ENCODE measurements at places on chromosomes 7 and 10. TPM values are rescaled to one million over a fixed set of nuclear protein-coding genes. Genes with fewer than 3 reads are reported as not detected.

DNA sequence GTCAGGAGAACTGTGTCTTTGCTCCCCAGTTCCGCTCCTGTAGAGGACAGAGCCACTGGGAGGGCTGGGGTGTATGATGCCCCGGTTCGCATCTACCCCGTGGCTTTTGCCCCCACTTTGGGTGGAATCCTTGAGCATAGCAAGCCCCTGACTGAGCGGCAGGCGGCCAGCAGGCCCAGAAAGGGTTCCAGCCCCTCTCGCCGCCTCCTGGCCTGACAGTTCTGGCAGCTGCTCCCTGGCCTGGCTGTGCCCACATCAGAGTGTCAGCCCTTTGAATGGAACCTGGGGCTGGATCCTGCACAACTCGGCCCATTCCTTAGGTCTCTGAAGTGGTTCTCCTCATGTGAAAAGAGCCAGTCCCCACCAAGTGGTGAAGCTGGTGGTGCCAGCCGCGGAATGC lies 106.7 kb downstream of the GRK5 start:
- H3K27me3 ChIP-seq: peaks cover 2% of the 10 kb centered on the region
- H3K27ac ChIP-seq: peak overlapping the region; percentile 43
- peaks cover 7% of the 10 kb centered on the region for H3K36me3 ChIP-seq
- peaks cover 55% of the 10 kb centered on the region for H3K4me1 ChIP-seq

DNA sequence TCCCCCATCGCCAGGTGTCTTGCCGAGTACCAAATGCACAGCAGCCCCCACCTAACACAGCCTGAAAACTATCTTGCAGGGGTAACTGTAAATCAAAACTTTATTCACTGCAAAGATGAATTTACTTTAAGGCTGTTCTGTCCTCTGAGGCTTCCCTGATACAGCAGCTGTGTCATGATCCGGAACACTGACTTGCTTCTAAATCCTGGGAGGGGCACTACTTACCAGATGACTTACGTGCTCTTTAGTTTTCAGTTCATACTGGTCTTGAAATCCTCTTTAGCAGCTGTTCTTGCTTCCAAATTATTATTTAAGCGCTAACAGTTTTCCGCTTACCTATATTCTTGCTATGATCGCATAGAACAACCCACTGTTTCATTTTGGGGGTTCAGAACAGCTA lies 4.9 kb downstream of the DYNC1I1 start:
- DNase-seq: no peak
- H3K36me3 ChIP-seq: no peaks in the 10 kb centered on the region
- no peak overlapping the region for H3K27ac ChIP-seq
- H3K4me1 ChIP-seq: no peaks in the 10 kb centered on the region
- peaks cover 17% of the 10 kb centered on the region for H3K27me3 ChIP-seq

GRCh38 chr10:11143242-11143641 lies 125.6 kb downstream of the CELF2 start:
- H3K27me3 ChIP-seq: no peaks in the 10 kb centered on the region
- H3K27ac ChIP-seq: peak overlapping the region; percentile 34
- no peak overlapping the region for H3K4me3 ChIP-seq
- DNase-seq: no peak
- H3K4me1 ChIP-seq: peaks cover 82% of the 10 kb centered on the region
- H3K36me3 ChIP-seq: no peaks in the 10 kb centered on the region

DNA sequence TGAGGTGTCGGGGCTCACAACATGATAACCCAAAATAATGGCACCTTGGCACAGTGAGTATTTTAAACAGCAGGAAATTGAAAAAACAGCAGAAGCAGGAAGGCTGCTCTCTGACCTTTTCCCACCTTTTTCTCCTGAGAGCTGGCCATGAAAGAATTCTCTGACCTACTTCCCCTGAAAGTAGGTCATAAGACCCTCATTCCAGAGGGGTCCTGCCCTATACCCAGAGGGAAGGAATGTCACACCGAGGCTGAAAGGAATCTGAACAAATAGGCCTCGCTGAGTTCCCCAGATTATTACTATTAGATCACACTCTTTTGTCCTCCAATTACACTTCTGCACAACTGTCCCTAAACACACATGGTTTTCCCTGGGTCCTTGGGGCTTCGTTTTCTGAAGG lies 18.8 kb downstream of the CPVL start:
- no peak for DNase-seq
- H3K4me3 ChIP-seq: no peak overlapping the region
- H3K4me1 ChIP-seq: no peaks in the 10 kb centered on the region
- peaks cover 12% of the 10 kb centered on the region for H3K27me3 ChIP-seq
- H3K36me3 ChIP-seq: no peaks in the 10 kb centered on the region

Gene IQCE
- 7.2 TPM for total RNA-seq

DNA sequence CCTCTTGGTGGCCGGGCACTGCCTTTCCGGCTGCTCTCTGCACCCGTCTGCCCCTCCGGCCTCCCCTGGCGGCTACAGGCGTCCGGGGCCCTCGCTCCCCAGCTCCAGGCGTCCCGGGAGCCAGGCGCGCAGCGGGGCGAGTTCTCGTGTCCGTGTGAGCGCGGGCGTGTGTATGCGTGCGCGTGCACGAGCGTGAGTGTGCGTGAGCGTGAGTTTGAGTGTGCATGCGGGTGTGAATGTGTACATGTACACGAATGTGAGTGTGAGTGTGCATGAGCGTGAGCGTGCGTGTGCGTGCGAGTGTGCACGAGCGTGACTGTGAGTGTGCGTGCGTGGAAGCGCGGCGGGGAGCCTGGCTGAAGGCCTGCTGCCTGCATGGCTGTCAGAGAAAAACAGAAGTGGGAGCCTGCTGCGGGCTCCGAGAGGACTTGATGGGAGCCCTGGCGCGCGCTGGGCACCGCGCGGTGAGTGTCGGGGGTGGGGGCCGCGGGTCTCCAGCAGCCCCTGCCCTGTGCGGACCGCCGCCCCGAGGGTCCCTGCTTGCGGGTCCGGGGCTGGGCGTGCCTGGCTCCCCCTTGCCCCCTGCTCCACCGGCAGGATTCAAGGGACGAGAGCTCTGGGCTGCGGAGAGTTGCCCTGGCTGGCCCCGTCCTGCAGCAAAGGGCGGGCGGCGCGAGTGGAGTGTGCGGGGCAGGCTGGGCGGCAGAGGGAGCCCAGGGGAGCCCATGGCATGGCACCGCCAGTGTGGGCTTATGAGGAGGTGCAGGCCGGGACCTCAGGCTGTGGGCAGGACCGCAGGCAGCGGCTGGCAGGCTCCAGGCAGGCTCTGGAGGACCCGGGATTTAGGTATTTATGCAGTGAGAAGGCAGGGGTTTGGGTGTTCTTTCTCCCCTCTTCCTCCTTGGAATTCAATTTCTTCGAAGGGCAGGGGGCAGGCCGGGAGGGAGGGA lies 75.8 kb upstream of the EN2 start:
- no peaks in the 10 kb centered on the region for H3K36me3 ChIP-seq
- H3K27me3 ChIP-seq: peaks cover 72% of the 10 kb centered on the region
- H3K4me1 ChIP-seq: peaks cover 13% of the 10 kb centered on the region
- no peak overlapping the region for H3K4me3 ChIP-seq

DNA sequence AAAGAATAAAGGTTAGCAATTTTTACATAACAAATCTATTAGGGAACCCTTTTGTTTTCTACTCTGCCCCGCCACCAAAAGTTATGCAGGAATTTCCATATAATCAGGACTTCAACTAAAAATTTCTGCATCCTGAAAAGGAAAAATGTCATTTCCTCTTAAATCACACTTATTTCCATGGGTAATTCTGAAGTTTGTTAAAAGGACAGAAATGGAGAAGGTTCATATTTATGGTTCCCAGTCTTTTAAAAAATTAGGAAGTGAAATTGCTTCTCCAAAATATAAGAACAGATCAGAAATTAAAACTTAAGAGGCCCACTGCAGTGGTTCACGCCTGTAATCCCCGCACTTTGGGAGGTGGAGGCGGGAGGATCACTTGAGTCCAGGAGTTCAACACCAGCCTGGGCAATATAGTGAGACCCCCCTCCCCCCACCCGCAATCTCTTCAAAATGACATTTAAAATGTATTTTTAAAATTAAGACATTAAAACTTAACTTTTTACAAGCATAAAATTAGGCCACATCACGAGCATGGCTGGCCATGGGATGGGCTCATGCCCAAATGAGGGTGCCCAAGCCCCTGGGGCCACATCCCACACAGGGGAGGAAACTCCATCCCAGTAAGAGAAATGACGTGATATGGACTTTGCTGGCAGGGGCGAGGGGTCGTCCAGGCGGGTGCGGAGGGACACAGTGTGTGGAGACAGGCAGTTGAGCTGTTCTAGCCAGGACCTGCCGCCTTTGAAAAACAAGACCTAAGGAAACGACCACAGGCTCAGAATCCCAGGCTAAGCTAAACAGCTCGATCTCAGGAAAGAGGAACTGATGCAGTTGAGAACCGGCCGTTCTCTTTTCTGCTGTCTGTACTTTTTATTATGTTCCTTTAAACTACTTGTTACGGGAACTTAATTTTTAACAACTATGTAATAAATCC lies 51.3 kb upstream of the NFE2L3 start:
- H3K27ac ChIP-seq: peak overlapping the region; percentile 88
- DNase-seq: no peak
- H3K36me3 ChIP-seq: no peaks in the 10 kb centered on the region
- H3K4me1 ChIP-seq: peaks cover 53% of the 10 kb centered on the region

Gene KCNMA1
- 0.18 TPM for total RNA-seq

- H3K27me3 ChIP-seq: peaks cover 24% of the 10 kb centered on the region
- DNase-seq: no peak
Measured at GRCh38 chr10:113555245-113555644, 2.4 kb downstream of the HABP2 start.

Gene HACD1
- 2.2 TPM for total RNA-seq

Gene VWA2
- not detected for total RNA-seq

Gene SEC61A2
- total RNA-seq: 12.0 TPM

DNA sequence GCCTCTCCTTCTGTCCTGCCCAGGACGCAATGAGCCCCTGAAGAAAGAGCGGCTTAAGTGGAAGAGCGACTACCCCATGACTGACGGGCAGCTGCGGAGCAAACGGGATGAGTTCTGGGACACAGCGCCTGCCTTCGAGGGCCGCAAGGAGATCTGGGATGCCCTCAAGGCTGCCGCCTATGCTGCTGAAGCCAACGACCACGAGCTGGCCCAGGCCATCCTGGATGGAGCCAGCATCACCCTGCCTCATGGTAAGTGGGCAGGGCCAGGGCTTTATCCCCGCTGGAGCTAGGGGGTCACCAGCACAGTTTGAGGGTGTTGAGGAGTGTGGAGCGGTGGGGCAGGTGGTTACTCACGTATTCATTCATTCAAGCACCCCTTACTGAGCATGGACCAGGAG lies 4.7 kb upstream of the ANKRD2 start:
- no peak overlapping the region for H3K27ac ChIP-seq
- H3K4me1 ChIP-seq: peaks cover 5% of the 10 kb centered on the region

GRCh38 chr7:25964483-25964991 lies 187.5 kb upstream of the NFE2L3 start:
- H3K27me3 ChIP-seq: peaks cover 28% of the 10 kb centered on the region
- DNase-seq: no peak
- H3K27ac ChIP-seq: no peak overlapping the region
- peaks cover 18% of the 10 kb centered on the region for H3K4me1 ChIP-seq
- no peak overlapping the region for H3K4me3 ChIP-seq

DNA sequence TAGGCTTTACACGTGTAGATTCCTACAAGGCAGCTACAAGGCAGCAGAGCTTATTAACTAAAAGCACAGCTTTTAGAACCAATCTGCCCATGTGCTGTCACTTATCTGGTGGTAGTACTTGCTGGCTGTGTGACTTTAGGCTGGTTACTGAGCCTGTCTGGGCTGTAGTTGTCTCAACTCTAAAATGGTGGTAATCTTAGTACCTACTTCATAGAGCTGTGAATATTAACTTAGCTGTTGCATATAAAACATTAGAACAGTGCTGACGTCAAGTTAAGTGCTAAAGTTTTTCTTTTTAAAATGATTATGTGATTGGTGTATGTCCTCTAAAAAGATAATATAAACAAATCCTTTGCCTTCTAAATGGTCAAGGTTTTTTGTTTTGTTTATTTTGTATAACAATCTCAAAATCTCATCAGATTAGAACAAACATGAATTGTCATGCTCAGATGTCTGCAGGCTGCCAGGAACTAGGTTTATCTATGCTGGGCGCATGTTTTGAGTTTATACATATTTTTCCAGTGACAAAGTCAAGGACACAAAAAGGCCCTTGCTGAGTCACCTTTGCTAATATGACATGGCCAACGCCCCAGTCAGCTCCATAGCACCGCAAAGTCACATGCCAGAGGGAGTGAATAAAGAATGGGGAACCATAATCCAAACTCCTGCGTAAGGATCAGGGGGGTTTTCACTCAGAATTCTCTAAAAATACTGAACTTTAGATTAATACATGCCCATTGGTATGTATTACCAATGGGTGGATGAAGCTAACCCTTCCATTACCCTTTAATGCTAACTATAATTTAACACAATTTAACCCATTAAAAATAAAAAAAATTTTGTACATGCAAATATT lies 39.8 kb upstream of the ARL4A start:
- no peaks in the 10 kb centered on the region for H3K36me3 ChIP-seq
- H3K27me3 ChIP-seq: no peaks in the 10 kb centered on the region
- H3K4me3 ChIP-seq: no peak overlapping the region
- H3K27ac ChIP-seq: no peak overlapping the region

DNA sequence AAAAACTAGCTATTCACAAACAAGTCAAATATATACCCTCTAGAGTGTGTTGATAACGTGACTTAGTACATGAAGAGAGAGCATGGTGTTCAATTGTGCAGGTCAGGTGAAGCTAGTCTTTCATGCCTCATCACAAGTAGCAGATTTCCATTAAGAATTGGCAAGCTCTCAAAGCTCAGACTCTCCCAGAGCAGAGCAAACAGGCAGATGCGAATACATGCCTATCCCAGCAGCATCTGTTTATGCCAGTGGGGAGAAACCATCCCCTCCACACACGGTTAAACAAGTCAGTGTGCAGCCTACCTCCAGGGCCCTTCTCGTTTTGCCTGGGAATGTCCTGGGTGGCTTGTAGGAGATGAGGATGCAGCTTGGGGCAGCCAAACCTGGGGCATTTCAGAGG lies 532.5 kb upstream of the C7orf33 start:
- no peak overlapping the region for H3K27ac ChIP-seq
- no peak for DNase-seq
- H3K36me3 ChIP-seq: no peaks in the 10 kb centered on the region
- no peaks in the 10 kb centered on the region for H3K4me1 ChIP-seq
- no peaks in the 10 kb centered on the region for H3K27me3 ChIP-seq
- no peak overlapping the region for H3K4me3 ChIP-seq

GRCh38 chr7:101565601-101566209 lies 63.4 kb downstream of the MYL10 start:
- H3K4me3 ChIP-seq: no peak overlapping the region
- H3K4me1 ChIP-seq: peaks cover 2% of the 10 kb centered on the region
- no peak for DNase-seq
- no peak overlapping the region for H3K27ac ChIP-seq

DNA sequence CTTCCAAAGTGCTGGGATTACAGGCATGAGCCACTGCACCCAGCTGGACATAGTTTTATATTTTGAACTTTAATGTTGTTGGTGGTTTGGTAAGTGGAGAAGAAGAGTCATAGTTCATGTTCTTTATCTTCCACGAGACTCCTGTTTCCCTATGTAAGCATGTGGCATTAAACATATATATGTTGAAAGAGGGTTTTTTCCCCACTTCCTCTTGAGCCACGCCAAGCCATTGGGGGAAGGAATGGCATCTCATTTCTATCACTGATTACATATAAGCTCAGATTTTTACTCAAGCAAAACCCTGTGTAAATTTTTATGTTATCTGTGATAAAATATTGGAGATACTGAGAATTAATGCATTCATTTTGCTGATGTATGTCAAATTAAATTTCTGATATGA lies 300.4 kb downstream of the PHF14 start:
- H3K4me3 ChIP-seq: no peak overlapping the region
- H3K4me1 ChIP-seq: no peaks in the 10 kb centered on the region
- DNase-seq: no peak
- no peak overlapping the region for H3K27ac ChIP-seq
- no peaks in the 10 kb centered on the region for H3K36me3 ChIP-seq
